ENCODE measurements at places on chromosomes 12 and 14.

DNA sequence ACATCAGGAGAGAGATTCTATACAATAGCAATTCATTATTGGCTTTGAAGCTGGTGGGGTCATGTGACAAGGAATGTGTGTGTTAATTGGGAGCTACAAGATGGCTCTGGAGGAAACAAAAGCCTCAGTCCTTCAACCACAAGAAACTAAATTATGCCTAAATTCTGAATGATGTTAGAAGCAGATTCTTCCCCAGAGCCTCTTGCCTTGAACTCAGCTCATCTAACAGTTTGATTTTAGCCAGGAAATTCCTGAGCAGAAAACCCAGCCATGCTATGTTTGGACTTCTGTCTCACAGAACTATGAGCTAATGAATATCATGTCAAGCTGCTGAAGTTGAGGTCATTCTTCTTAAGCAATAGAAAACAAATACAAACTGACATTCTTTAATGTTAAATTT is 274.7 kb downstream of the SLC6A15 start:
- DNase-seq, result no peak

DNA sequence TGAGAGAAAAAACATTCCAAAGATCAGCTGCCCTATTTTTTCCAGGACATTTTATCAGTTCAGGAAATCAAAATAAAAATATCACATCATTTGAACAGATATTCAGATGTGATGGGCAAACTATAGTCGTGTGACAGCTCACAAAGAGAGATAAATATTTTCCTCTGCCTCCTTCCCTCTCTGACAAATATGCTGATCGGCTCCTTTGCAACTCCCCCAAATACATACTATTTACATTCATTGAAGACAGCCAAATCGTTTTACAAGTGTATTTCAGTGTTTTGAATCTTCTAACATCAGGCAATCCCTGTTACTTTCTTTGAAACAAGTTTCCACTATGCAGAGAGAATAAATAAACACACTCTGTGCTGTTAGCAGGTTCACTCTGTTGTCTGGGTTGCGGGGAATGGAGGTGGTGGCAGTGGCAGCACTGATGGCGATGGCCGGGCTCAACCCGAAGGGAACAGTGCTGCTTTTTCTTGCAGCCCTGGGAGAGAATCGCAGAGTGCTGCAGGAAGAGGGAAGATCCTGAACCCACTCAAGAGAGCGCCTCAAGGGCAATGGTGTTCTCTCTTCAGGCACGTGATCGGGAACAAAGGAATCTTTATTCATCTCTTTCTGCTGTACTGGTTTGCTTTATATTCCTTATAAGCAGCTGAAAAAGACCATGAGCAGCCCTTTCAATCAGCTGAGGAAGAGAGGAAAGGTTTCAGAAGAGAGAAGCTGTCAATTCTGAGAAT is 142.5 kb downstream of the PHLDA1 start:
- DNase-seq, result no peak

DNA sequence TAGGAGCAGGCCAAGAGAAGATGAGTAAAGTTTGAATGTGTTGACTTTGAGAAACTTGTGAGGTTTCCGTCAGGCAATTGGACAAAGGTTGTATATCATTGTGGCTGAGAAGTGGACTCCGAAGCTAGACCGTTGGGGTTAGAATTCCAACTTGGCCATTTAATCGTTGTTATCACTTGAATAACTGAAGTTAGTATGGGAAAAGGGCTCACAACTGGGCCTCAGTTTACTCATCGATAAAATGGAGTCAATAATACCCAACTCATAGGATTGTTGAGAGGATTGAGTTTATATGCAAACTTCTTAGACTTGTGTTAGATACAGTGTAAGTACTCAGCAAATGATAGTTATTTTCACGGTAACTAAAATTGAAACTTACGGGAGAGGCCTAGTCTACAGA is 846 bp downstream of the SLIRP start:
- DNase-seq, result no peak

DNA sequence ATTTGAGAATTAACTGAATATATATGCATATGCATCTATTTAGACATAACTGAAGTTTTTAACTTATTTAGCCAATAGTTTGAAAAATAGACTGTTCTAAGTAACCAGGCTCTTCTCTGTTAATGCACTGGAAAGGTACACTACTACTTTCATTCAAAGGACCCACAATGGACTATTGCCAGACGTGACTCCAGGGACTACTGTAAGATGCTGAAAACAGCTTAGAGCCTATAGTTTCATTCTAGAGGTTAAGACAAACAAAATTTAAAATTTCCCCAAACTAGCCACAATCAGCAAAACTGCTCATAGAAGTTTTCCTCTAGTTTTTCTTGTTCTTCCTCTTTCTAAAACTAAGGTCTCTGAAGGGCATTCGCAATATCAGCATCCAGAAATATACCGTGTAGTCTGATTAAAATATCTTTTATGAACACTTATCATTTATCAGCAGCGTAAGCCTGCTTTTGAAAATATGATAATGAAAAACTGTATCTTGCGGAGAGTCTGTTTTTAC is 10.4 kb downstream of the APPL2 start:
- DNase-seq, result no peak

- DNase-seq, result no peak
Observed at GRCh38 chr12:127205781-127206555, 1061.0 kb upstream of the TMEM132C start.

GRCh38 chr12:66500841-66501240 is 178.0 kb downstream of the GRIP1 start:
- DNase-seq, result no peak

GRCh38 chr12:56080556-56081138 is 682 bp downstream of the ERBB3 start:
- DNase-seq, result no peak

DNA sequence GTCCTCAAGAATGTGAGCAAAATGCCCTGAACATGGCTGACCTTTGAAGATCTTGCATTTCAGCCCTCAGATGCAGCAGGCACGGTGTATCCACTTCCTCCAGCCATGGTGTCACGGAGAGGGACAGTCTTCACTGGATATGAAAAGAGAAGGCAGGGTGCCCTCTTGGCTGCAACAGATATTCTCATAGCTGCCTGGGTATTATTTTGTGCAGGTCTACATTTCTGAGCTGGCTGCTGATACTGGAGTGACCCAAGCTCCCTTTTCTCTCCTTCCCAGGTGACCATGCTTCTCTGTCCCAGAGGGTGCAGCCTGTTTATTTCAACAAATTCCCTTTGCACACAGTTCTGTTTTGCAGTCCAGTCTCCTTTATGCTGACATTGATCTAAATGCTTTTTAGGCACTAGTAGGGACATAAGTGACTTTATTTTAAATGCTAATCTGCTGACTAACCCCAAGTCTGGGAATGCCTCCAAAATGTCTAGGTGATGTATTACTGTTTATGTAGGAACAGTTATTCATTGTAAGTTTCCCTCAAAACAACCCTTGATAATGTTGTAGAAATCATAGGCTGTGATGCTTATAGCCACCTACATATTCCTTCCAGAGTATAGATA is 17.4 kb upstream of the PYGL start:
- DNase-seq, result no peak

- DNase-seq, result no peak
Observed at GRCh38 chr12:5794156-5794555, 150.9 kb downstream of the ANO2 start.

DNA sequence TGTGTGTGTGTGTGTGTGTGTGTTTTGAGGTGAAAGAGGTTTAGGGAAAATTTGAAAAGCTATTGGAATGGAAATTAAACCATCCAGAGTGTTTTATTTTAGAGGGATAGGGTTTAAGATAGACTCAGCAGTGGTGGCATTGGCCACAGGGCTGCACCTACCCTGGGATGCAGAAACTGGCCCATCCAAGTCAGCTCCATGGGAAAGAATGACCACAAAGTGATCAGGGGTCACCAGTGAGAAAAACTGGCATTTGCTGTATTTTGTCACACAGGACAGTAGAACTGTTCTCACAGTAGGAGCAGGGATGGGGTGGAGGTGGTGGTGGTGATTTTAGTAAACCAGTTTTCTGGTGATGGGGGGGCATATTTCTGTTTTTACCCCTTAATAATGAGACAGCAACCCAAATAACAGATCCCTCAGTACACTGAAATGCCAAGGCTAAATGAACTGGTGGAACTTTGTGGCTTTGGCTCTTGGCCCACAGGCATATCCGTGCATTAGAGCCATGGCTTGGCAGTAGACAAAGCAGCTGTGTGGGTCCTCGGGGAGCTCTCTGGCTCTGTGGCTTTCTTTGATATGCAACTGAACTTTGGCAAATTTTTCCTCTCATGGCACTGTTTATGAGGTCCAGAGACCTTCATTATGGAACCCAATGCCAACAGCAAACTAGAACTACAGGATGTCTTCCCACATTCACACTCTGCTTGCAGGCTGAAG is 348.3 kb downstream of the ZFP36L1 start:
- DNase-seq, result no peak

DNA sequence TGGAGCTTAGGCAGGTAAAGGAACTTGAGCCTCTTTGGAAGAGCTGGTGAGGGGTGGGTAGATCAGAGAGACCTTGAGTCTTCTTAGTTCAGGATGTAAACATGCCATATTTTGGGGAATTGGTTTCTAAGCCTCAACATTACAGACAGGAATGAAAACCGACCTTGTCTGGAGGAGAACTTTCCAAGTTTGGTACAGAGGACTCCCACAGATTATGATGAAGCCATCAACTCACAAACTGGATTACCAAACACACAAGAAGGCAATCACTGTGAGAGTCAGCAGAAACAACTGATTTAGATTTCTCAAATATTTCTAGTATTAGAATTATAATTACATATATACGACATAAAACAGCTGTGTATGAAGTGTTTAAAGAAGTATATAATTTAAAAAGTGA is 22.3 kb upstream of the AMN1 start:
- no peak for DNase-seq

DNA sequence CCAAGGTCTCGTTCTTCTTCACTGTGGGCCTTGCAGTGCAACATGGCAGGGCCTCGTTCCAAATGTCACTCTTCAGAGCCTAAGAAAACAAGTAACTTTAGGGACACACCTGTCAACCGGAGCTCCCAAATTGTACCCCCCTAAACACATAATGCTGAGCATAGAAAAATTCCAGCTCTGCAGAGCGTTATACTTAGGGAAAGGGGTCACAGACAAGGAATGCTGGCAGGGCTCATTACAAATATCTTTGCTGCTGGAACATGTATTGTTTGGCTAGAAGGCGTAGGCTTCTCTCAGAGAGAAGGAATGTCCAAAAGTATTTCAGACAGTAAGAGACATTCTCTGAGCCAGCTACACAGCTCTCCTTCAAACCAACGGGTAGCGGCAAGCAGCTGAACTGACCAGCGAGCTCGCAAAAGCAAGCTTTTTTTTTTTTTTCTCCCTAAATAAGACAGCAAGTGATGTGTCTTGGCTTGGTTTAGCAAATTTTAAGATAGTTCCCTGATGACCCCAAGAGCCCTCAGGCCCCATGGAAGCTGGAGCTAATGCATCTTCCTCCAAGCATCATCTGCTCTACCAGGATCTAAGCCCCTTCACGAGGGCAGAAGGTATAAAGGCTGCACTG is 24.5 kb downstream of the SSH1 start:
- no peak for DNase-seq

DNA sequence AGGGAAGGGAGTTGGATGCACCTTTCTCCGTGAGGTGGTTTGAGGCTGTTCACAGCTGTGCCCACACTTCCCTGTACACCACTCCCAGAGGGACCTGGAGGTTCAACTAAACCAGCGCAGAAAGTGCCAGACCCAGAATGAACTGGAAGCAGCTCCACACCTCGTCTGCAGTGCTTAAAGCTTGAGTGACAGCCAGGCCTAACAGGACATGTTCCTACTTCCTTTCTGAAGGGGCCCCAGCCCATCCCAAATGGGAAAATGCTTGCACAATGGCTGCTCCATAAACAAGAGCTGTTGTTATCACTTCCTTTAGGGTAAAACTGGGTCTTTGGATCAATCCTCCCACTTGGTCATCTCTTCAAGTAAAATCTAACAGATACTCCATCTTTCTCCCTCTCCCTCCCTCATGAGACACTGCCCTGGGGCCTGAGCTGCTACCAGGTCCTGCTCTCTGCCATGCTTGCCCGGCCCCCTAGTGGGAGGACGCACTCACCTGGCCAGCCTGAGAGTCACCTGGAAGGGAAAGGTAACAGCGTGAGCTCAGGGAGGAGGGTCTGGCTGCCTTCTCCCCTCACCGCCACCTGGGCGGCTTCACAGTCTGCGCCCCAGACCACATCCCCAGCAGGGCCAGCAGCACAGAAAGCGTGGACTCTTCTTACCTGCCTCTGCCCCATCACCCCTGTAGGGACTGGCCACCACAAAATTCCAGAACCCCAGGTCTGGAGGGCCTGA is 33.5 kb downstream of the ISCA2 start:
- DNase-seq, result no peak

- DNase-seq, result no peak
Observed at GRCh38 chr14:104973385-104974145, 4.6 kb downstream of the AHNAK2 start.

GRCh38 chr12:69466867-69467266 is 3.3 kb upstream of the FRS2 start:
- DNase-seq, result no peak

GRCh38 chr12:92244036-92244435 is 98.4 kb upstream of the BTG1 start:
- DNase-seq, result no peak

DNA sequence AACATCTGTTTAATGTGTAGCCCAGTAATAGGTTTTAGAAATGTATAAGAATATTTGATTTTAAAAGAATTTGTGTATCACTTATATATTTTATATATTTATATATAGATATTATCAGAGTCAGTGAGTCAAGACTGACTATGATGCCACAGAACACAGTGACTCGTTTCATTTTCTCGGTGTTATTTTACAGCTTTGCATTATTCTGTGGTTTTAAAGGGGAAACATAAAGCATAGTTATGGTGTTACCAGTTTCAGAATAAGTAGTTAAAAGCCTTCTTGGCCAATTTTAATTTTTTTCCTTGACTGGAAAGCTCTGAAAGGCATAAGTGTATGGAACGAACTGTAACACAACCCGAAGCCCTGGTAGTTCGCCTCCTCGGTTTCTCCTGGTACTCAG is 91.0 kb downstream of the GRIP1 start:
- no peak for DNase-seq

GRCh38 chr14:93954900-93955849 is 21.2 kb downstream of the ASB2 start:
- DNase-seq, result no peak

DNA sequence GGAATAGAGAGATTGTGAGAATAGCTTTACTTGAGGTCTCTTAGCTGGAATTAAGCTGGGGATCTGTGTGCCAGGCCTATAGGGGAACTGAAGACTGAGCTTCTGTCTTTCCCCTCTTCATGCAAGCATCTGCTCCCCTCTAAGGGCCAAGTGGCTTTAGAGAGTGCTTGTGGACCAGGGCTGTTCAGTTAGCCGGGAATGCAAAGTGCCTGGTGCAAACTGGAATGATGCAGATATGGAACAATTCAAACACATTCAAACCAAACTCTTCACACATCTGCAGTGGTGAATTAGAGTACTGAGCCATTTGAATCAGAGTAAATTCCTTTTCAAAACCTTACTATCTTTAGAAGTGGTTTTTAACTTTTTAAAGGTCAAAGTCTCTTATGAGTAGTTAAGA is 99.0 kb downstream of the LIN7A start:
- DNase-seq, result no peak

DNA sequence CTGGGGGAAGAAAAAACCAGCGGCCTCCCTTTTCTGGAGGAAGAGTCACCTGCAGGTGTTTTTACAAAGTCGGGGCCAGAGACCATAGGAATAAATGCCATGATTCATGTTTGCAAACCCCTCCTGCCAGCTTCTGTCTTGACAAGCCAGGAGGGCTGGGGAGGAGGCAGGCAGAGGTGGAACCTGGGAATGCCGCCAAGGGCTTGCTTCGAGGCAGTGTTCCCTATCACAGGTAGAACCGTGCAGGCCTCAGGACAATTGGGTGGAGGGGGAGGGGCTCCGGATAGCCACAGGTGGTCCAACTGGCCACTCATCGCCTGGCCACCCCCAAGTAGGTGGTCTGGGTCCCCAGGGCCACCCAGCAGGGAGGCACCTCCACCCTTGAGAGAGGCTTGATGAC is 14.2 kb upstream of the DLK1 start:
- no peak for DNase-seq

All from NCI-H2081 treated with DMSO at 0.1 percent for 48 hours (cell line).